K562 (cell line): ENCODE measurements at places on chromosomes 3 and 15. TPM values are rescaled to one million over a fixed set of nuclear protein-coding genes. Genes with fewer than 3 reads are reported as not detected.

Gene HRH1
- total RNA-seq, result 0.04 TPM in 1 of 2 replicates, not detected in the other

Gene SAMMSON
- 1.3 and 1.8 TPM in 2 replicates for total RNA-seq

Gene OR5K2
- total RNA-seq, result not detected in 2 replicates

Gene EIF4E3
- total RNA-seq, result 2.4 TPM in 2 replicates

DNA sequence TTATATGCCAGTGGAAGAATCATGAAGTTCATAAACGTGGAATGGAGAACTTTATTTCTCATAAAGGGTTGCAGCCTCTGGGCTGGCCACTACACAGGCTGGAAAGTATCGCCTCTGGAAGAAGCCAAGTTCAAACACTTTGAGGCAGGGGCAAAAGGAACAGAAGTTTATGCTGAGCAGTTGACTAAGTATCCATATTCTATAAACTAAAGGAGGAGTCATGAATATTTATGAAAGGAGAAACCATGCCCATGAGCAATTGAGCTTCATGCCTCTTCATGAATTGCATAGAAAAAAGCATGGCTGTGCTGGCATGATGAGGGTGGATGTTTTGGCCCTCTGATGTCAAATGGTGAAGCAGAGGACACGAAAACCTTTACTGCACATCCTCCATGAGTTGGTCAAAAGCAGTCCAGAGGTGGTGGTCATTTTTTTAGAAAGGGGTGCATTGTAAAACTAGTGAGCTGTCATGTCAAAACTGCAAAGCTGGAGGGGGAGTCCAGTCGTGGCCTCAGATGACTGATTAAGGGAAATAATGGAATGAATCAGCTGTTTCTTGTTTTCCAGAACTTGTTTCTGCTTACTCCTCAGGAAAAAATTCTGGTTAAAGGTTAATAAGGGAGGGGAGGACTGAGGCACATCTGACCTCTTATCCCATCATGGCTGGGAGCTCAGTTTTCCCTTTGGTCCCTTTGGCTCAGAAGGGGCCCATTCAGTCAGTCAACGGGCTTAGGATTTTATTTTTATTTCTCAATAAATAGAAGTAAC lies 276.7 kb downstream of the CHL1 start:
- H3K27ac ChIP-seq, result no peak overlapping the region
- H3K27me3 ChIP-seq, result no peaks in the 10 kb centered on the region
- no peak for DNase-seq
- H3K36me3 ChIP-seq, result no peaks in the 10 kb centered on the region

Gene MORC1
- 0.13 and 0.31 TPM in 2 replicates for total RNA-seq

DNA sequence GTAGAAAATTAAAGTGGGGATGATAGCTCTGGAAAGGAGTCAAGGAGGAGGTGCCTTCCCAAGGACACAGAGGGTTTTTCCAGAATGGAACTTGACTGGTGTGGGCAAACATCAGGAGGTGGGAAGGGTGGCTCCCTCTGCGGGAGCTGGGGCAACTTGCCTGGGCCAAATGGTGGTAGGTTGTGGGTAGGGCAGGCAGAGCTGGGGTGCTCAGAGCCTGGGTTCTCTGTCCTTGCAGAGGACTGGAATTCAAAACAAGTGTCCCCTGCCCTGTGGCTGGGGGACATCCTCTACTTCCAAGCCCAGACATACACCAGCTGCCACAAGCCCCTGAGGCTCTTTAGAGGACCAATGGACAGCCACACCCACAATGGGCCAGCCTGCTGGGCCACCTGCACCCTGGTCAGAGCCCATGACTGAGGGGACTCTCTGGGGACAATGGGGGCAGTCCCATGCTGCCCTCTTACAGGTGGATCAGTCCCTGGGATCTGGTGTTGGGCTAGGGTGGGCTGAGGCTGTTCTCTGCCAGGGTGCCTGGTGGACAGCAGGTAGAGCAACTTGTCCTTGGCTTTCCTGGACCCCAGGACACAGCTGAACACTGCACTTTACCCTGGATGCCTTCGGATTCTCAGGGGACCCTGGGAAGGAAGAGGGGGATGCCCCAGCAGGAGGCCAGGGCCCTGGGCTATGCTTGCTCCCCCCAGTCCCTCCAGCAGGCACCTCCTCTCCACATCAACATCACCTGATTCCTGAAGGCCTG lies 38.6 kb upstream of the CSPG4 start:
- DNase-seq, result no peak
- no peak overlapping the region for H3K27ac ChIP-seq
- peaks cover 4% of the 10 kb centered on the region; the same call in 1 of the 2 replicates for H3K4me1 ChIP-seq

Gene HIGD2B
- 0.22 TPM in 1 of 2 replicates, not detected in the other for total RNA-seq

GRCh38 chr3:196998966-196999760 lies 30.5 kb downstream of the MELTF start:
- no peaks in the 10 kb centered on the region for H3K36me3 ChIP-seq
- no peak overlapping the region for H3K27ac ChIP-seq
- no peak overlapping the region for H3K4me3 ChIP-seq
- H3K27me3 ChIP-seq, result no peaks in the 10 kb centered on the region
- no peaks in the 10 kb centered on the region; the same call in 2 of the 3 replicates for H3K4me1 ChIP-seq

GRCh38 chr3:106228271-106228670 lies 359.5 kb upstream of the CBLB start:
- no peaks in the 10 kb centered on the region for H3K4me1 ChIP-seq
- H3K4me3 ChIP-seq, result no peak overlapping the region

DNA sequence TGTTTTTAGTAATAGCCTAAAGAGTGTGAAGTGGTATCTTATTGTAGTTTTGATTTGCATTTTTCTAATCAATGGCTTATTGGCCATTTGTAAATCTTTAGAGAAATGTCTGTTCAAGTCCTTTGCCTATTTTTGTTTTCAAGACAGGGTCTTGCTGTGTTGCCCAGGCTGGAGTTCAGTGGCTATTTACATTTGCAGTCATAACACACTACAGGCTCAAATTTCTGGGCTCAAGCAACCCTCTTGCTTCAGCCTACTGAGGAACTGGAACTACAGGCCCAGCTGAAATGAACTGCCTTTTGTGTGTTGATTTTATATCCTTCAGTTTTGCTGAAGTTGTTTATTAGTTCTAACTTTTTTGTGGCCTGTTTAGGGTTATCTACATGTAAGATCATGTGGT lies 27.9 kb downstream of the BSN start:
- H3K27me3 ChIP-seq, result no peaks in the 10 kb centered on the region
- DNase-seq, result no peak
- H3K36me3 ChIP-seq, result no peaks in the 10 kb centered on the region
- H3K4me3 ChIP-seq, result no peak overlapping the region
- no peaks in the 10 kb centered on the region for H3K4me1 ChIP-seq

- peaks cover 33% of the 10 kb centered on the region for H3K36me3 ChIP-seq
- peaks cover 9% of the 10 kb centered on the region; the same call in 1 of the 2 replicates for H3K27me3 ChIP-seq
- no peak overlapping the region for H3K27ac ChIP-seq
- DNase-seq, result no peak
- H3K4me1 ChIP-seq, result no peaks in the 10 kb centered on the region
- H3K4me3 ChIP-seq, result no peak overlapping the region
These were observed 52.8 kb downstream of the ANXA2 start for GRCh38 chr15:60344987-60345386.

- no peaks in the 10 kb centered on the region; the same call in 1 of the 2 replicates for H3K4me1 ChIP-seq
- no peaks in the 10 kb centered on the region for H3K27me3 ChIP-seq
- H3K4me3 ChIP-seq, result no peak overlapping the region
- H3K36me3 ChIP-seq, result no peaks in the 10 kb centered on the region
- DNase-seq, result no peak
These were observed 205.3 kb downstream of the NFKBIZ start for GRCh38 chr3:102054543-102055080.

Gene ZDHHC19
- total RNA-seq, result 5.5 and 6.1 TPM in 2 replicates

Gene PDCD6IP
- 265 and 302 TPM in 2 replicates for total RNA-seq

DNA sequence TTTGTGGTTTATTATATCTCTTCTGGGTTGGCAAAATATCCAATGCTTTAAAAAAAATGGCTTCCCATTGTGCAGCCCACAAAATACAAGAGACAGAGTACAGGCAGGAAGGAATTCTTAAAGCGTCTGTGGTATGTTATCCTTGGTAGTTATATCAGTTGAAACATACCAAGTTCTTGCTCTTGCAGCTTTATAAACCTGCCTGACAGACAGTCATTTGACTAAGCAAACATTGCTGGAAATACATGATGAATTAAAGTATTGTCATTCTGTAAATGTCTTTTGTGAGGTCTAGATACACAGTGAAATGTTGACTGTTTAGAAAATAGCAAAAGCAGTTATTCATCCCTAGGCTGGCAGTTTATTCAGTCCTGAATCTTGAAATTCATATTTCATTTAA lies 44.8 kb upstream of the MAP3K13 start:
- H3K4me3 ChIP-seq, result no peak overlapping the region
- no peaks in the 10 kb centered on the region for H3K36me3 ChIP-seq
- no peak for DNase-seq
- H3K4me1 ChIP-seq, result no peaks in the 10 kb centered on the region; the same call in 2 of the 3 replicates

- H3K27me3 ChIP-seq, result peaks cover 70% of the 10 kb centered on the region
- no peak overlapping the region for H3K27ac ChIP-seq
- no peak overlapping the region for H3K4me3 ChIP-seq
- no peaks in the 10 kb centered on the region for H3K36me3 ChIP-seq
These were observed 24.2 kb upstream of the SLC41A3 start for GRCh38 chr3:126107957-126108675.

DNA sequence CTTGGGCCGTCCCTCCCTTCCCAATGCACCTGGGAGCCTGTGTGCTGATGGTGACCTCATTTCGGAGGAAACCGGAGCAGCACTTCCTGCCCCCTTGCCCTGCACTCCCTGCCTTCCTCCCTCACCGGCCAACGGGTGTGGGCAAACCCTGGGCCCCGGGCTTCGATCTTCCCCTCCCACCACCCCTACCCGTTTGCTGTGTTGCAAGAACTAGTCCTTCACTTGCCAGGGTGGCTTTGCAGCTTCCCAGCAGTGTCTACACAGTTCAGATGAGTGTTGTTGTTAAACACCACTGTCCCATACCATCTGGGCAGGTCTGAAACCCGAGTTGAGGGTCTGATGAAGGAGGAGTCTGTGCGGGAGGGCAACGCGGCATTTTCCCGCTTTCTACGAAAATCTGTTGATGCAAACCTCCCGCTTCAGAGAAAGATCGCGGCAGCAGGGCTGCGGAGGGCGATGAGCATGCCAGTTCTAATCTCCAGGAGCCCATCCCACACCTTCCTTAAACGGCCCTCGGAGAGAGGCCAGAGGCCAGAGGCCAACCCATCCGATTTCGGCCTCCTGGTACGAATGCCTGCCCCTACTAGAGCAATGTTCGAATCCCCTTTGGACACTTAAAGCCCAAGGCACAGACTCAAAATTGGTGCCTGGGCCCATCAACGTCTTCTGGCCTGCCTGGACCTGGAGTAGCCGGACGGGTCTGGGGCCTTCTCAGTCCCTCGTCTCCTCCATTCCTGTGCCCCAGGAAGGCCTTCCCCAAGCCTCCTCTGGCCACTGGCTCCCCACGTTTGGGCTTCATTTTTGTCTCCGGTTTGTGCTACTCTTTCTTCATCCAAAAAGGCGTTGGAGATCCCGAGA lies 35.7 kb upstream of the POLG start:
- no peaks in the 10 kb centered on the region; the same call in 2 of the 3 replicates for H3K4me1 ChIP-seq
- DNase-seq, result no peak
- H3K27me3 ChIP-seq, result peaks cover 65% of the 10 kb centered on the region

DNA sequence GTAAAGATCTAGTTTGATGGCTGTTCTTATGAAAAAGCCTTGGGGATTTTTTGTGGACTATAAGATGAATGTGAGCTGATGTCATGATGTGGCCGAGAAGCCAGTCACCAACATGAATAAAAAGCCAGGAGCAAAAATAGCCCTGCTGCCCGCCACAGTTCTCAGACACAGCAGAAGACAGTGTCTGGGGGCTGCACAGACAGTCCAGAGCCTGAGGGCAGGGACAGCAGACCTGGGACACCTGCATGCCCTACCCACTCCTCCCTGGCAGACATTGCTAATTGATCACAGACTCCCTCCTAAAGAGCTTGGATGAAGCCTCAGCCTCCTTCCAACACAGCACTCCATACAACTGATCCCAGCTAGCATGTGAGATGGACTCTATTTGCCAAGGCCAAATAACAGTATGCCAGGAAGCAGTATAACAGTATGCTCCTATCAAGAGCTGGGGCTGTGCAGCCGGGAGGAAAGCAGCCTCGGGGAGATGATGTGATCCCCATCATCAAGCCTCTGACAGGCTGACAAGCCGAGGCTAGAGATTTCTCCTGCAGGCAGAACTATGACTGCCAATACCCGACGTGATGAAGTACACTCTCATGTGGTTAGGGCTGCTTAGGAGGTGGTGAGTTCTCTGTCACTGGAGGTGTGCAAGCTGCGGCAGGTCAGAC lies 105.4 kb upstream of the RPL32 start:
- no peak overlapping the region for H3K4me3 ChIP-seq
- DNase-seq, result peak; percentile 47
- H3K4me1 ChIP-seq, result peaks cover 39% of the 10 kb centered on the region; the same call in 2 of the 3 replicates
- H3K36me3 ChIP-seq, result peaks cover 8% of the 10 kb centered on the region; the same call in 2 of the 3 replicates

Gene ZBTB38
- total RNA-seq, result 30.7 and 36.3 TPM in 2 replicates

DNA sequence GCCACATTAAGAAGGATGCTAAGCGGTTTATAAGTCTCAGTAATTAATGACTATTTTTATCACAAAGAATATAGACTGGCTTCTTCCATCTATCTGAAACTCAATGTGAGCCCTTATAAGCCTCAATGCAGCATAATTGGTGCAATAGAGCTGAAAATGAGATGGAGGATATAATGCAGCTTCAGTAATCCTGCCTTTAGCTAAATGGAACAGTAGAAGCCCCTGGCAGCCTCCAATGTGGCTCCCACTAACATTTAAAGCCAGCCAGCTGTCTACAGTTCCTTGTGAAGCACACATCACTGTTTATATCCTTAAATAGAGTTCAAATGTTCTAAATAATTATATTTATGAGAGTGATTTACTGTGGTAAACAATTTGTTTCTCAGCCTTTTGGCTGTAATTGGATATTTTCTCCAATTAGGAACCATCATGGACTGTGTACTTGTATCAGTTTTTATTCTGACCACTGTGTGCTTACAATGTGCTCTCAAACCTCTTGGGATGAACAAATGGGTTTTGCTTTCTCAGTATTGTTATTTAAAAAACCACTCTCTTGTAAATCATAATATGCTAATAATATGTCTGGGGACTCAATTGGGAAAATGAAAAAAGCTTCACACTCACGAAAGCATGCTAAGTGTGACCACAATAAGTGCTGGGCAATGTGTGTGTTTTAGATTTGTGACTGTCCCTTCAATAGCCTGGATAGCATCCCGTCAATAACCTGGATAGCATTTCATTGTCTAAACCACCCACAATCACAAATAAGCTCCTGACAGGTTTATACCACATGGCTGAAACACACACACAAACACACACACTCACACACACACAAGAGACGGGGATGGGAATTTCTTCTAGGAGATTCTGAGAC lies 366.6 kb downstream of the GBE1 start:
- H3K4me1 ChIP-seq, result no peaks in the 10 kb centered on the region
- no peak for DNase-seq
- no peak overlapping the region for H3K27ac ChIP-seq
- no peak overlapping the region for H3K4me3 ChIP-seq
- no peaks in the 10 kb centered on the region for H3K36me3 ChIP-seq

GRCh38 chr15:72740219-72740618 lies 43.3 kb downstream of the ADPGK start:
- no peaks in the 10 kb centered on the region for H3K4me1 ChIP-seq
- no peak overlapping the region for H3K4me3 ChIP-seq
- no peaks in the 10 kb centered on the region for H3K27me3 ChIP-seq
- H3K27ac ChIP-seq, result no peak overlapping the region

- no peaks in the 10 kb centered on the region for H3K36me3 ChIP-seq
- no peak overlapping the region for H3K27ac ChIP-seq
- no peaks in the 10 kb centered on the region for H3K4me1 ChIP-seq
- no peak for DNase-seq
These were observed 467.2 kb upstream of the AGTR1 start for GRCh38 chr3:148230473-148230872.

Gene NR2F2
- total RNA-seq, result 49.7 and 51.8 TPM in 2 replicates

Gene FAM3D
- 0.49 TPM in 1 of 2 replicates, not detected in the other for total RNA-seq

- no peaks in the 10 kb centered on the region for H3K27me3 ChIP-seq
- no peak for DNase-seq
- peak overlapping the region; percentile 23; the same call in 1 of the 3 replicates for H3K27ac ChIP-seq
- H3K4me1 ChIP-seq, result peaks cover 4% of the 10 kb centered on the region
- no peaks in the 10 kb centered on the region for H3K36me3 ChIP-seq
These were observed 38.5 kb downstream of the PYDC2 start for GRCh38 chr3:191499307-191500080.
